ENCODE measurements at places on chromosomes 13 and 19. TPM values are rescaled to one million over a fixed set of nuclear protein-coding genes. Genes with fewer than 3 reads are reported as not detected.

DNA sequence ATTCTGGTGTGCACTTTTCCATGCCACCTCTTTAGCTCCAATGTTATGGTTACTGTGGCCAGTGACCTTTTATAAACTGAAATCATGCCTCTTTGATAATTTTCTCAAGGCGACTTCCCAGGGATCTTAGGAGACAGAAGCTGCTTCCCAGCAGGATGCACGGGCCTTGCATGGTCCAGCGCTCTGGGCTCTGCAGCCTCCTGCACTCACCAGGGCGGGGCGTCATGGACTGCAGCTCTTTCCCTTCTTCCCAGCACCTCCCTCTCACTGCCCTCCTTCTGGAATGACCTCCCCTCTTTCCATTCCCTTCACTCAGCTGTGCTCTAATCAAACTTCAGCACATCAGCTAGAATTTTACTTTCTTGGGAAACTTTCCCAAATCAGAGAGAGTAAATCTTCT lies 318.3 kb downstream of the IRS2 start:
- DNase-seq: no peak

DNA sequence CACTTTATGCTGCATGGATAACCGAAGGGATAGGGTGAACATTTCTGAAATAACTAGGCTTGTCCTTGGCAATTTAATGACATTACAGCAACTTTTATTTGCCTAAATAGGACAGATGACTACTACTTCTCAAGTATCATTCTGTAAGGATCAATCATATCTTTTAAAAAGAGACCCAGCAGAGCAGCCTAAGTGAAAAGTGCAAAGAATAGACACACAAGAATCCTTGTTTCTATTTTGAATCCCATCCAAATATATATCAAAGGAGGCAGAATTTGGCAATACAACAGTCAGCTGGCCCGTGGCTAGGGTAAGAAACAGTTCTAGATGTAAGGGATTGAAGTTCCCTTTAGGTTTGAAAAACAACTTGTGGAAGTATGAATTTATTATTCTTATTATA lies 6.9 kb downstream of the THSD1 start:
- DNase-seq: no peak

DNA sequence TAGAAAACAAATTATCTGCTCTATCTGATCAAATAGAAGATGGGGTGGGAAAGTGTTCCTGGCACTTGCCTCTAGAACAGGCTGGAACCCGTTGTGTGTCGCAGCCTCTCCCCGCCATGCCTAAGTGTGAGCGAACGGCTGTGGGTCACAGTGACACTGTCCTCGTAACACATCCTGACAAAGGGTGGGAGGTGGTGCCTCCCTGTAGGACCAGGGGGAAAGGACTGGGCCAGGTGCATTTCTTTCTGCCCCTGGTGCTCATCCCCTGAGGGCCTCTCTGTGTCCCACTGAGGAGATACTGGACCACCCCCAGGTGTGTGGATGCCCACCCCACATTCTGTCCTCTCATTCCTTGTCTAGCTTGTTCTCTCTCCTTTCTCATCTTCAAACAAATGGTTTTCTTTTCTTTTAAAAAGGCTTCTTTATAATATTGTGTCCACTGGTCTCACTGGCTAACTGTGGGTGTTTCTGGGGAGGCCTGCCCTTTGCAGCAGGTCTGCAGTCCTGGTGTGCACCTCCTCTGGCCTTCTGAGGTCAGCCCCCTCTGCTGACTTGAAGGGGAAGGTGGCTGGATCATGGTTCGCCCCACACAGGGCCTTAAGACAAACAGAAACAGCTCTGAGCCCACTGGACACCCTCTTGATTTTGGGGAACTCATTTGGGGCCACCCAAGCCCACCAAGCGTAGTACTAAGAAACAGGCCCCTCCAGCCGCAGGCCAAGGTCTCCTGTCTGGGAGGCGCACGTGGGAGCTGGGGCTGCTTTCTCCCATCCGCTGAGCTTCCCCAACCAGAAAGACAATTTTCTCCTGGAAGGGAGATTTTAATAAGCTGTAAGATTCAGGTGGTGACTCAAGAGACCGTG lies 152.5 kb upstream of the SOX1 start:
- DNase-seq: no peak

DNA sequence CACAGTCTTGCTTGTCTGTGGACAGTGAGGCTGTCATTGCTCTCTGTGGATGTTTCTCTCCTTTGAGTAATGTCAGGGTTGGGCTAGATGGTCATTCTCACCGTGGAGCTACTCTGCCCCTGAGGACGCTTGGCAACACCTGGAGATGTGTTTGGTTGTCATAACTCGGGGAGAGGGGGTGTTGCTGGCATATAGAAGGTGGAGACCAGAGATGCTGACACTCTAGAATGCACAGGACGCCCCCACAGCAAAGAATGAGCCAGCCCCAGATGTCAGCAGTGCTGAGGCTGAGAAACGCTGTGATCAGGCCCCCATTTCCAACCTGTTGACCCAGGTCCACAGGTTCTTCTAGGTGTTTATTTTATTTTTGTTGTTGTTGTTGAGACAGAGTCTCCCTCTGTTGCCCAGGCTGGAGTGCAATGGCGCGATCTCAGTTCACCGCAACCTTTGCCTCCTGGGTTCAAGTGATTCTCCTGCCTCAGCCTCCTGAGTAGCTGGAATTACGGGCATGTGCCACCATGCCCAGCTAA lies 4.6 kb downstream of the CCDC124 start:
- DNase-seq: no peak

GRCh38 chr13:50244713-50245574 lies 229.7 kb downstream of the KCNRG start:
- no peak for DNase-seq

GRCh38 chr13:102333320-102334198 lies 68.3 kb downstream of the FGF14 start:
- no peak for DNase-seq

DNA sequence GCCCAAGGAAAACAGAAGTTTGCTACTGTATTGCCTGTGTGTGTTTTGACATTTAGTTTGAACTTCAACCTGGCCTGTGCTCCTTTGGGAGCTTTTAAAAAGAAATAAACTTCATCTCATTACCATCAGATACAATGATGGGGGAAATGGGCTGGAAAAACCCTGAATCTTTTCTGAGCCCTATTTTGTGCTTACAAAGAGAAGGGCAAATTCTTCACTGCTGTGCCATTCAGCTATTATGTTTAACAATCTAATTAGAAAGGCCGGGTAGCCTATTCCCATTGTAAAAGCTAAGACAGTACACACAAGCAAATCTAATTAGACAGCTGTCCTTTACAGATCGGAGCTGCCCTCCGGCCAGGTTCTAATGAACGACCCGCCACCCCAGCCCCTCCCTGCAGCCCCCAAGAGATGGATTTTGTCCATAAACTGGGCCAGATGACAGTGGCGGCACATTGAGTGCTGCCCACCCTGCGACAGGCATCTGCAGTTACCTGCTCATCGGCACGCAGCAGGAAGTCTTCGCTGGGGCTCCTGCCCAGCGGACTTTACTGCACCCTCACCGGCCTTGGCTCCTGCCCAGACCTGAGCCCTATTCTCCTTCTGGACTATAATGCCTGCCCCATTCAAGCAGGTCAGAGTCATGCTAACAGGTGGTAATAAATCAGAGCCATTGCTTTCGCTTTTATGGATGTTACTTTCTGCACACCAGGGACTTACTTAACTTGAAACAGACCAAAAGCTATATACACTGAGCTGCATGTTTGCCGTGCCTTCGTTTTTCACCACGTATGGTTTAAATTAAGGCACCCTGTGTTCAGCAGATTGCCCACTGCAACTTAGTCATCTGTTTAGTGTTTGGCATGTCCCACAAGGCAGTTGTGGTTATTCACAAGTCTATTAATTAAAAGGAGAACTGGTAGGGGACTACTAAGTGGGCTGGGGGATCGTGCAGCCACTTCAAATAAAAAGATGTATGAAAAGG lies 549.6 kb downstream of the FGF9 start:
- DNase-seq: no peak

- no peak for DNase-seq
Observed at GRCh38 chr13:109287553-109287952, 498.8 kb downstream of the IRS2 start.

- DNase-seq: no peak
Observed at GRCh38 chr13:41465241-41465847, 8.0 kb downstream of the RGCC start.

DNA sequence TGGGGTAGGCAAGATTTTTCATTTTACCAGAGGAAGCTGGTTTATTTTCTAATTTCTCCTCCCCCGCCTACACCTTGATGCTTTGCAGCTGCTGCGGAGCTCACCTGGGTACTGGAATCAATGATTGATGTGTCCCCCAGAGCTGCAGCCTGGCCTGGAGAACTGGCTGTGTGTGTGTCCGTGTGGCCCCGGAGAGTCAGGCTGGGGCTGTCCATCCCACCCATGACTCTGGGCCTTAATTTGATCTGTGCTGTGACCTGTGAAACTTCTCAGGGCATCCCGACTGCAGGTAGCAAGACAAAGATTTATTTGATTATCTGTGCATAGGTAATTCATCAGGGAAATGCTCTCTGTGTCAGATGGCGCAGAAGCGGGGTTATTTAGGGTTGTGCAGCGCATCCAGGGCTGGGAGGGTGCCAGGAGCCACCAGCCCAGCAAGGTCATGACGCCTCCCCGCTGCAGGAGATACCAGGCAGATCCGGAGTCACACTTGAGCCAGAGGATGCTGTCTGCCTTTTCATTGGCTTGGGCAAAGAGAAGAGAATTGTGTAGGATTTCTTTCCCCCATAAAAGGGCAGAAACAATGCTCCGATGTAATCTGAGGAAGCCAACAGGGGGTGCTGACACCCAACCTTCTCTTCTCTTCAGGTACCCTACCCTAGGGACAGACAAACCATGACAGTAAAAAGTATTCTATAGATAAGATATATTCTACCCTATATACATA lies 346.6 kb downstream of the TSHZ3 start:
- no peak for DNase-seq

DNA sequence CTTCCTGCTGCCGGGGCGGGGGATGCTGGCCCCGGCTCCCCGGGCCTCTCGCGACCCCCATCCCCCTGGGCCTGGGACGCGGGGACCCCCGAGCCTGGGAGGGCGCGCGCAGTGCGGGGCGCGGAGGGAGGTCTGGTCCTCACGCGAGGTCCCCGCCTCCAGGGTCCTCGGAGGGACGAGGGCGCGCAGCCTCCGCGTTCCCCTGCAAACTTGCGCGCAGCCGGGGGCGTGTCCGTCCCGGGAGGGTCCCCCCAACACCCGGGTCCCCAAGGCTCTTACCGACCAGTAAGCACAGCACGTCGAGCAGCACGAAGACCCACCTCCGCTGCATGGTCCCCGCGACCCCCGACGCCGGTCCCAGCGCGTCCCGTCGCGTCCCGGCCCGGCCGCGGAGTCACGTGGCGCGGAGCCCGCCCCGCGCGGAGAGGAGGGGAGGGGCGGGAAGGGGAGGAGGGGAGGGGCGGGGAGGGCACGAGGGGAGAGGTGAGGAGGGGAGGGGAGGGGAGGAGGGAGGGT lies at the start of gene PLPP2:
Gene PLPP2, minus strand, starts transcription at position 398 of the 516 bp plus-strand sequence. Its CDS starts 67 bp downstream, at position 331.
- peak; percentile 35 for DNase-seq

DNA sequence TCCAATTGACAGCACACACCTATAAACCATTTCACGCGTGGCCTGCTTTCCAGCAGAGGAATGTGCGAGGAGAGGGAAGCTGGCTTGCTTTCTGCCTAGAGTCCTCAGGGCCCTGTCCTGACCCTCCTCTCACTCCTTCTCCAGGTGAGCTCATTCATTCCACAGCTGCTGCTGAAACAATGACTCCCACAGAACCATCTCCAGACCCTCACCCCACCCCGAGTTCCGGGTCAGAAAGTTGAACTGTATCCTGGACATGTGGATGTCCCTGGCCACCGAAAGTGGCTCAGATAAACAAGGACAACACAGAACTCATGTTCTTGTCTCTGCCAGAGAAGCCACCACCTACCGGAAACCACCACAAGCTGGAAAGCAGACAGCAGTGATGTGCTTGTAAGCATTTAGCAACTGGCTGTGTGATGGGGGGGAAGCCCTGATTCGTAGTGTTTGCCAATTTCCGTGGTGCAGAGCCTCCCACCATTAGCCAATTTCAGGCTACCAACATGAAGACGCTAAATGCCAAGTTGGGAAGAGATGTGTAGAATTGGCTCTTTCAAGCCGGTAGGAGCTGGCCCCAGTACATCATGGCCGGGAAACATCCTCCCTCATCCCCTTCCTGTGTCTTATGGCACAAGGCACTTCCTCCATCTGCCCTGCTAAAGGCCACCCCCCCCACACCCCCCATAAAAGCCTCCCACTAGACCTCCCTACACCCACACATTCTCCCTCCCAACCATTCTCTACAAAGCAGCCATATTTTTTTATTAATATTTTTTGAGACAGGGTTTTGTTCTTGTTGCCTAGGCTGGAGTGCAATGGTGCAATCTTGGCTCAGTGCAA lies 5.0 kb downstream of the SYCE2 start:
- peak; percentile 22 for DNase-seq

DNA sequence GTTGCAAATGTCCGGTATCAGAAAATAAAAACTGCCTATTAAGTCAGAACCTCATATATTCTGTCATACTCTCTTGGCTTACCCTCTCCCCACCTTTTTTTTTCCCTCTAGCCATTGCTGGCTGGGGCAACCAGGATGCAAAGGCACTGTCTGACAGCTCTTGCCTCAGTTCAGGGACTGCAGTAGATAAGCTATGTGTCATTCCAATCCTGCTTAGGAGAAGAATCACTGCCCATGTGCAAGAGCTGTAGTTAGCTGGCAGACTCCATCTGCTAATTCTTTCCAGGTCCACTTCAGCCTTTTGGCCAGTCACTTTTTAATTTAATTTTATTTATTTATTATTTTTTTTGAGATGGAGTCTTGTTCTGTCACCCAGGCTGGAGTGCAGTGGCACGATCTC lies 895.6 kb upstream of the SLC10A2 start:
- no peak for DNase-seq

DNA sequence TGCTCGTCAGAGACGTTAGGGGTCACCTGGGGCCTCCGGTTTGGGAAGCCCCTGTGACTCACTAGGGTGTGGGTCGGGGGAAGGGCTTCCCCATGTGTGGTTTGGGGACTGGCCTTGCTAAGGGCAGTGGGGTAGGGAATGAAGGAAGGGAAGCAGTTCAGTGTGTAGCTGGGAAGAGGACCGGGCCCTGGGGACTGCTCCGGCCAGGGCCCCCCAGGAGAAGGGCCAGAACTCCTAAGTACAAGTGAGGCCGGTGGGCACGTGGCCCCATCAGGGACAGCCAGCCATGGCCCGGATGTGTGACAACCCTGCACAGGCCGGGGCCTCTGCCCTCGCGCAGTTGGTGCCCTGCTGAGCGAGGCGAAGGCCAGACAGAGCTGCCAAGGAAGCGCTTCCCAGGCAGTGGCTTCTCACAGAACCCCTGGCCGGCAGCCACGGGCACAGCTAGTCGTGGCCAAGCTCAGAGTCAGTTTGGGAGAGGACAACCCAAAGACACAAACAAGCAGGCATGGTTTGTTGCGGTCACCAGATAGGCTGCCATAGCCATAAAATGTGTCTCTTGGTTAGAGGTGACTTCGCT lies 25.7 kb downstream of the TEX29 start:
- no peak for DNase-seq

GRCh38 chr13:47081246-47081645 lies 184.4 kb upstream of the HTR2A start:
- DNase-seq: no peak

GRCh38 chr19:55276720-55277430 lies 3.0 kb downstream of the HSPBP1 start:
- DNase-seq: no peak

GRCh38 chr19:28960586-28960985 lies 252.4 kb downstream of the UQCRFS1 start:
- DNase-seq: no peak

The VSIG10L gene
- total RNA-seq: 0.13 TPM

The GRK1 gene
- not detected for total RNA-seq

The NKG7 gene
- total RNA-seq: not detected

The ZNF726 gene
- 3.5 TPM for total RNA-seq

The RFPL4AL1 gene
- total RNA-seq: not detected

The CCDC8 gene
- 0.13 TPM for total RNA-seq

The GAS6 gene
- 126 TPM for total RNA-seq

The ZNF536 gene
- total RNA-seq: not detected

The FAM216B gene
- total RNA-seq: not detected

The ZNF776 gene
- 17.6 TPM for total RNA-seq

The NCAN gene
- under 0.01 TPM for total RNA-seq

The KCNN4 gene
- total RNA-seq: 0.51 TPM
